ENCODE measurements at places on chromosomes 7 and 10. TPM values are rescaled to one million over a fixed set of nuclear protein-coding genes. Genes with fewer than 3 reads are reported as not detected.
A peak's percentile ranks its signal among the peaks of the same experiment; 100 is the strongest.

The EN2 gene
- total RNA-seq, result not detected

The MALRD1 gene
- total RNA-seq, result not detected

The DKK1 gene
- not detected for total RNA-seq

The TSPAN12 gene
- not detected for total RNA-seq

The BAIAP2L1 gene
- 5.1 TPM for total RNA-seq

The FFAR4 gene
- not detected for total RNA-seq

The MTPN gene
- 117 TPM for total RNA-seq

The UPF2 gene
- total RNA-seq, result 42.8 TPM

The SDK1 gene
- 1.3 TPM for total RNA-seq

The UMAD1 gene
- 11.8 TPM for total RNA-seq

The CRTAC1 gene
- not detected for total RNA-seq

GRCh38 chr10:32163071-32163761 is 107.0 kb upstream of the KIF5B start:
- no peak for DNase-seq

GRCh38 chr7:104855861-104856260 is 158.1 kb upstream of the KMT2E start:
- DNase-seq, result no peak

DNA sequence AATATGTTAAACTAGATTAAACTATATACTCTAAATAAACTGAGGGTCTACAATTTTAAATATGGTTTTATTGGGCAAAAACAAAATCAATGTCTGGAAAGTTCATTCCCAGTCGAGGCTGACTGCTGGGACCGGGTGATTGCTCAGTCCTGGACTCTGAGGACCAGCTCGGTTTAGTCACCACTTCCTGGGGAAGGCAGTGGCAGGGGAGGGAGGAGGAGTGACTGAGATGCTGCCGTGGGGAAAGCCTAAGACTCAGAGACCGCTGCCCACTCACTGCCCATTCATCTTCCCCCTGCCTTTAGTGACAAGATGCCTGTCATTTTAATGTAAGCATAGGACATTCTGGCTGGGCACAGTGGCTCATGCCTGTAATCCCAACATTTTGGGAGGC is 29.0 kb downstream of the ATOH7 start:
- DNase-seq, result no peak

- DNase-seq, result no peak
Observed at GRCh38 chr7:124575176-124575575, 190.4 kb downstream of the GPR37 start.

GRCh38 chr7:114086914-114087652 is 168.3 kb upstream of the PPP1R3A start:
- DNase-seq, result no peak

DNA sequence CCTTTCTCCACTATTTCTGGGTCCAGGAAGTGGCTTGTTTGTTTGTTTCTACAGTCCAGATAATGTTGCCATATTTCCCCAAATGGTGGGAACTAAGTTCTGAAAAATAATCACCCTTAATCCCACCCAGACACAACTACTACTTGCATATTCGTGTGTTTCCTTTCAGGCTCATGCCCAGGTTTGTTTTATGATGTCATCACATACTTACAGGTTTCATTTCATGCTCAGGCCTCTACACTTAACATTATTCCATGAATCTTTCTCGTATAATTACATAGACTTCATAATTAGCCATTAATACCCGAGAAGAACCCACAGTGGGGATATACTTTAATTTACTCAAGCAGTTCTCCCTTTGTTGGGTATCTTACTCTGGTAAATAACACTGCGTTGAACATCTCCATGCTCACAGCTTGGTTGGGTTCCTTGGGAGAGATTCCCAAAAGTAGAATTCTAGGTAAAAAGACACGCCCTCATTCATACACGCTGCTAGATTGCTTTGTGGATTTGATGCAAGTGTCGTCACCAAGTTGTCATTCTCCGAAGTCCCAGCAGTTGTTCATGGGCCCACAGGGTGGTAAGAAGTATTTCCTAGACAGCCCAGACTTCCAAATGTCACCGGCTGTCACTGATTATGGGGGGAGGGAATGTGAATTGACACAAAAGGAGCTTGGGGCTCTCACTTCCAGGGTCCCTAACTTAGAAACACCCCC is 42.6 kb downstream of the UNC5B start:
- DNase-seq, result no peak

DNA sequence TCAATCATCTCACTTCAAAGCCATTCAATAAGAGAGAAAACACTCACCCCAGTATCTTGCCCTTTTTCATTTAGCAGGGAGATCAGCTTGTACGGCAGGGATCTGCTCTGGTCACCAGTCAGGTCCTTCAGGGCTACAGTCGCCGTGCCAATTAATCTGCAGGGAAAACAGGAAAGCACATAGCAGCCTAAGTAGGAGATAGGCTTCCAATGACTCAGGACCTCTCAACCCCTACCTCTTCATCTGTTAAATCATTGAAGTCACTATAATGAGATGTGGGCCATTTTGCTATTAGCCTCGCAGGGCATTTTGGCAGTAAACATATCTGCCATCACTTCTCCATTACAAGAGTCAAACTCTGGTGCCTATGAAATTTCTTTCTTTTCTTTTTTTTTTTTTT is 50.8 kb downstream of the MYOF start:
- DNase-seq, result no peak

DNA sequence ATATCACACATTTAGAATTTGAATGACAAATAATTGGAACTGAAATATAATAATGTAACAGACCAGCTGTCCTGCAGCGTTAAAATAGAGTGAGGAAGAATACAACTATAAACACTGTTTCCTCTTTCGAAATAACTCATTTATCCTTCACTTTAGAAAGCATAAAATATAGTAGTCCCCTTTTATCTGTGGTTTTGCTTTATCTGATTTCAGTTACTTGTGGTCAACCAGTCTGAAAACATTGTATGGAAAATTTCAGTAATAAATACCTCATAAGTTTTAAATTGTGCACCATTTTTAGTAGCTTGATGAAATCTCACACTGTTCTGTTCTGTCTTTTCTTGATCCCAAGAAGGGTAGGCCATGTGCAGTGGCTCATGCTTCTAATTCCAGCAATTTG is 31.7 kb downstream of the POLR1F start:
- no peak for DNase-seq

GRCh38 chr7:85074-85882 is 107.1 kb upstream of the FAM20C start:
- no peak for DNase-seq

- DNase-seq, result peak; percentile 26
Observed at GRCh38 chr10:132054564-132054963, 11.2 kb upstream of the JAKMIP3 start.

GRCh38 chr7:7709291-7709690 is 9.1 kb downstream of the RPA3 start:
- DNase-seq, result no peak

DNA sequence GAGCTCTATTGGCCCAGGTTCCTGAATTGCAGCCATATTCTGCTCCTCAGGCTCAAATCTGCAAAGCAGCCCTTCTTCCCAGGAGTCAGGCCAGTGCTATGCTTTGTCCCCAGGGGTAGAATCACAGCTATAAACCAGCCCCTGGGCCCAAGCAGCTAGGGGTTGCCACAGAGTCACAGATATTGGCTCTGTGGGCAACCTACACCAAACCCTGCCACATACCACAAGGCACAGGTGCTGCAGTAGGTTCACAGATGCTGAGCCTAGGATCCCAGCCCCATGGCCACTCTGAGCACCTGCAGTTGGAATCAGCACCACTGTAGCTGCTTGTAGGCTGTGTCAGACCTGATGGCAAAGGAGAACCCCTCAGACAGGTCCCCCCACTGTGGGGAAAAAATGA is 43.1 kb upstream of the CAMK2B start:
- no peak for DNase-seq

GRCh38 chr7:64046041-64046389 is 781 bp downstream of the ZNF727 start:
- DNase-seq, result no peak

- DNase-seq, result no peak
Observed at GRCh38 chr10:125815764-125816163, 7.3 kb downstream of the UROS start.

- DNase-seq, result no peak
Observed at GRCh38 chr7:83593921-83594475, 54.9 kb downstream of the SEMA3E start.

GRCh38 chr10:114754445-114755320 is 66.9 kb upstream of the FHIP2A start:
- DNase-seq, result no peak

- DNase-seq, result no peak
Observed at GRCh38 chr10:27893358-27893954, 105.4 kb downstream of the ODAD2 start.

DNA sequence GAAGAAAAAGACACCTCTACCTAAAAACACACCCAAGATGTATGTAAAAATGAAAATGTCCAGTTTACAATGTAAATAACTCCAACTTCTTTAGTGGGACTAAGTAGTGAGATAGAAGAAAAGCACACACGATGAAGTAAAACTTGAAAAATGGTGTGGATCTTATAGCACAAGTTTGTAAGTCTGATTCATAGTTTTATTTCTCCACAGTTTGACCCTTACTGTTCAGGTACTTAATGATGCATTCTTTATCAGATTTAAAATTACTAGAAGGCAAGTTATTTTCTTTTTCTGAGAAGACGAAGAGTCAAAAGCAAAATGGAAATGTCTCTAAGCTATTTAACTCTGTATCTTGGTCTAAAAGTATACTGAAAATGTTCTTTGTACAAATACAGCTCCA is 6.1 kb downstream of the NAMPT start:
- DNase-seq, result no peak

DNA sequence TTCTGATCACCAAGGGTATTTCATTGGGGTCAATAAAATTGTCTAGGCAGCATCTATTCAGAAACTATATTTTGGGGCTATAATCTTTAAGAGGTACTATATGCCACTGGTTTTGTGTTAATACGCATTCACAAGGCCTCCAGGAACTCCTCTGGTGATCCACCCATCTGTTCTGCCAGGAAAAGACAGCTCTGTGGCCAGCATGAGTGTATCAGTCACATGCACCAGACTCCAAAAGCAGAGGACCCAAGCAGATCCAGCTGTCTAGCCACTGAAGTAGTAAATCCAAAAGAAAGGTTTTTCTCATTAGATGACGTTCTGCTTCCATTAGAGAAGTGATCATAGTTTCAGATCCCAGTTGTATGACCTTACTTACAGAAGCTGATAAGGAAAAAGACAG is 199.6 kb upstream of the CELF2 start:
- DNase-seq, result no peak

- DNase-seq, result no peak
Observed at GRCh38 chr7:46369933-46370654, 449.0 kb upstream of the IGFBP3 start.

- no peak for DNase-seq
Observed at GRCh38 chr7:158013085-158013668, 574.4 kb downstream of the PTPRN2 start.

- peak; percentile 64 for DNase-seq
Observed at GRCh38 chr10:80260295-80261243, 28.9 kb downstream of the MAT1A start.

DNA sequence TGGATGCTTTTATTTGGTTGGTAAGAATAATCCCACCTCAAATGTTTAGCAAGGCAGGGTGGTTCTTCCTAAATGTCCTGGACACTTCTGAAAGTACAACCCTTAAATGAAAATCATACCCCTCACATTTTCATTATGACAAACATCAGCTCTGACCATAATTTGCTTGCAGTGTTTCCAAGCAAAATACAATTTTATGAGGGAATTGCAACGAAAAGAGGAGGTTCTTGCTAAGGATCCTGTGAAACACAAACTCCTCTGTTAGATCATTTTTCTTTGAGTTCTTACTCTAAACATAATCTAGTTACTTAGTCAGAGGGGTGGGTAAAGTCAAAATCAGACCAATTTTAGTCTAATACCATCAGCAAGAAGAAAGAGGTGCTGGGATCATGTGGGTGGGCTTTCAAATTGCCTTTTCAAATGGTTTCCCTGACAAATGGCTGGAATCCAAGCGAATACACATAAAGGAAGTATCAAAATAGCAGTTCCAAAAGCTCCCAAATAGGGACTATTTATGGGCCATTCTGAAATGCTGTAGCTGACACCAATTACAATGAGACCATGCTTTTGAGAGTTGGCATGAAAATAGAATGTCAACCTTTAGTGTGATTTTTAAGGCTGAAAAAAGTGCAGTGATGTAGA is 164.9 kb upstream of the INHBA start:
- DNase-seq, result no peak

DNA sequence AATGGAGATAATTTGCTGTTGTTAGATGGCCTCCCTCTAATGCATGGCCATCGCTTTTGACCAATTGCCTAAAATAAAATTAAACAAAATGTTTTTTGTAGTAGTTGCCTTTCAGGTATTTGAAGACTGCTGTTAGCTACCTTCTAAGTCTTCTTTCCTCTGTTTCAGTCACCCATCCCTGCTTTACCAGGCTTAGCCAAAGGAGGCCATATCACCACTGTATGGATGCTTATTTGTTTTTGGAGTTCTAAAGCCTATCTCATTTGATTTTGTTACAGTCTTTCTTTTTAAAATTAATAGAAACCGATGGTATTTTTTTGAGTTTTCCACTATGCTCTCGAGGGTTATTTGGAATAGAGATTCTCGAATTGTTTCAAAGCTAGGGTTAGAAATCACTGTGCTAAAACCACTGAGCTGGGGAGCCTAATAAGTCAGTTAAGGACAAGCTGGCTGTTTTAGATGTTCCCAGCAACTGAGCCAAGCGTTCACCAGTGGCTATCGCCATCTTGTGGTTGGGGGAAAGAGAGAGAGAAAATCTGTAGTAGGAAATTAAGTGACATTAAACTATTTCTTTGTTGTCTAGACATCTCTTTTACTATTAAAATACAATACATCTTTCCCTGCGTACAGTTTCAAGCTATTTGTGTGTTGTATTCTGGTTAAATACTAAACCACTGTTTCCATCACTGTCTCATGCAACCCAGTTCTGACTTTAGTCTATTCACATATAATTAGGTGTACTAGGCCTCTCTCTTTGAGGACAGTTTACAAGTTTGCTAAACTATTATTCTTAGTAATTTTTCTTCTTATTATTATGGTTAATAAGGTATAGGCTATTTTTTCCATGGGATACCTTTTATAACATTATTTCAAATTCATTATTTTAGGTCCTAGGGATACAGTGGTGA is 52.2 kb downstream of the GPR158 start:
- peak; percentile 6 for DNase-seq

DNA sequence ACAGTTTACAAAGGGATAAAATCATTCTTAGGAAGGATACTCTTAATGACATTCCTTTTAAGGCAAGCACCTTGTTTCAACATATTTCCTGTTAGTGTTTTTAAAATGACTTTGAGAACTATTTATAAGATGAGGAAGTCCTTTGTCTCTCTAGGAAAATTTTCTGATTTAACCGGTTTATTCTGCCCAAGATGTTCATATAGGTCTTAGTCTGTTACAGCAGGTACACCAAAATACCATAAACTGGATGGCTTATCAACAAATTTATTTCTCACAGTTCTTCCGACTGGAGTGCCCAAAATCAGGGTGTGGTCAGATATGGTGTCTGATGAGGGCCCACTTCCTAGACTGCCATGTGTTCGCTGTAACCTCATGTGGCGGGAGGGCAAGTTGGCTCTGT is 77.9 kb downstream of the GSAP start:
- DNase-seq, result no peak

DNA sequence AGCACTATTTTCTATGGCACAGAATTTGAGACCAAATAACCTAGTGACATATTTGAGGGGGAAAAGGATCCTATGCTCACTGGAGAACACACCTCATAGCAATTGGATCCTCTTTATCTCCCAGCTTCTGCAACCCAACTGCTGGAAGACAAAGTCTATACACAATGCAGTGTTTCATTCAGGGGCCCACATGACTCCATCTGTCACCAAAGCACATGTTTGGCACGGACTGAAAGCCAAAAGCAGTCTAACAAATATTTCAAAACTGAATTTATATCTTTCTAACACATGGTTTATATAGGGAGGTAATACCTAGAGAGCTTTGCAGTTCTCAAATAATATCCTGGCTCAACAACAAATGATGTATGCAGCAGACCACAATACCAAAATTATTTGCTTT is 39.2 kb downstream of the ADAM12 start:
- DNase-seq, result no peak
